Purkinje cell (primary cell): ENCODE measurements at places on chromosomes 16 and 17. TPM values are rescaled to one million over a fixed set of nuclear protein-coding genes. Genes with fewer than 3 reads are reported as not detected.

ANKS4B gene
- polyA plus RNA-seq, result not detected in 2 replicates

TNK1 gene
- polyA plus RNA-seq, result 0.15 TPM in 1 of 2 replicates, not detected in the other

KIFC3 gene
- polyA plus RNA-seq, result 0.40 TPM in 1 of 2 replicates, not detected in the other

ZFPM1 gene
- 0.11 TPM in 1 of 2 replicates, not detected in the other for polyA plus RNA-seq

GLIS2 gene
- polyA plus RNA-seq, result 0.08 TPM in 1 of 2 replicates, not detected in the other

MYL11 gene
- polyA plus RNA-seq, result not detected in 2 replicates

NEUROD2 gene
- polyA plus RNA-seq, result 0.36 and 2.9 TPM in 2 replicates

COIL gene
- polyA plus RNA-seq, result 17.1 and 22.5 TPM in 2 replicates

MYH13 gene
- not detected in 2 replicates for polyA plus RNA-seq

C17orf100 gene
- polyA plus RNA-seq, result 3.1 and 6.5 TPM in 2 replicates

PRAC1 gene
- polyA plus RNA-seq, result not detected in 2 replicates

CTRB1 gene
- 1.4 TPM in 1 of 2 replicates, not detected in the other for polyA plus RNA-seq

SLC7A6 gene
- 9.9 and 14.0 TPM in 2 replicates for polyA plus RNA-seq

LRRC75A gene
- 0.81 TPM in 1 of 2 replicates, not detected in the other for polyA plus RNA-seq

HEXIM2 gene
- polyA plus RNA-seq, result 0.27 and 2.9 TPM in 2 replicates
